ENCODE measurements at places on chromosomes 7 and 10.

DNA sequence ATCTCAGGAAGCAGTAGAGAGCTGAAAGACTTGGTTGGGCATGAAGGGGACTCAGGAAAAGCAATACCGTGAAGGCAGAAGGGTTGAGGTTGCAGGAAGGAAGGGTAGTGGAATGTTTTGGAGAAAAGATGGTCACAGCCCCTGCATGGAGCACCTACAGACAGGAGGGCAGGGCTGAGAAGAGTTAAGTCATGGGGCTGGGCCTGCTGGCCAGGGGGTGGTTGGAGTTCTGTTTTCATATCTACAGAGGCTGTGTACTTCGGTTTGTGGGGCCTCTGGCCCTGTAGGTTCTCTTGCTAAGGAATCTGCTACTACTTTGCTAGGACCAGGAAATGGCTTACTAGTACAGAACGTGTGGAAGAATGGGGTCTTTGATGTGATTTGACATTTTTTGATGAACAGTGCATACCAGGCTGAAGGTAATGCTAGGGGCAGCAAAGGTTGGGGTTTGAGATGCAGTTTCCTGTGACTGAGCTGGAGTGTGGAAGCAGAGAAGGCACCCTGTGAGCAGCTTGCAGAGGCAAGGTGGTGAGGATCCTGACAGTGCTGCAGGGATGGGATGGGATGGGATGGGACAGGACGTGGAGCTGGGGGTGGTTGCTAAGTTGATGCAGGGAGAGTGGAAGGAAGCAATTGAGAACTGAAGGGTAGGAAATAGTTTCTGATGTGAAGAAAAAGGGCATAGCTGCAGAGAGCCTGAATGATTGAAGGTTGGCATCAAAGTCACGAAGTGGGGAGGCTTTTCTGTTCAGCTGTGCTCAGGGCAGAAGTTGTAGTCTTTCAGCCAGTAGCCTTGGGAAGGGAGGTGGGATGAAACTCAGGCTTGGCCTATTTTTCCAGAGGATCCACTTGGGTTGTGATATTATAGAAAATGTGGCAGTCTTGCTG lies 7.8 kb downstream of the RPS24 start:
- DNase-seq, result no peak

DNA sequence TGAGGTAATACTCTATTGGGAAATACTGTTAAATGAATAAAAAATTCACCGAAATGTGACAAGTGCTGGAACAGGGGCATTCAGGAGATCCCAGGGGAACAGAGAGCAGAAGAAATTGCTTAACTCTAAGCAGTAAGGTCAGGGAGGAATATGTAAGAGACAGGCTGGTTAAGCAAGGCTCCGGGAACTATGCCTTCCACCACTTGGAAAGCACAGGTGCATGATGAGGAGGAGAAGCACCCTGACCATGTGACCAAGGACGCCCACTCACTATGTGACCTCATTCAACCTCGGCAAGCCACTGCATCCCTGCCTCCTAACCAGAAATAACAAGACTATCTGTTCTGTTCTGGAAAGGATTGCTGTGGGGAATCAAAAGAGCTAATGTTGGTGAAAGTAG lies 218.4 kb downstream of the ELMO1 start:
- DNase-seq, result peak; percentile 32

GRCh38 chr10:90751107-90751997 lies 106.5 kb downstream of the HTR7 start:
- DNase-seq, result peak; percentile 14

GRCh38 chr7:67671006-67671548 lies 674.4 kb downstream of the TYW1 start:
- DNase-seq, result no peak

DNA sequence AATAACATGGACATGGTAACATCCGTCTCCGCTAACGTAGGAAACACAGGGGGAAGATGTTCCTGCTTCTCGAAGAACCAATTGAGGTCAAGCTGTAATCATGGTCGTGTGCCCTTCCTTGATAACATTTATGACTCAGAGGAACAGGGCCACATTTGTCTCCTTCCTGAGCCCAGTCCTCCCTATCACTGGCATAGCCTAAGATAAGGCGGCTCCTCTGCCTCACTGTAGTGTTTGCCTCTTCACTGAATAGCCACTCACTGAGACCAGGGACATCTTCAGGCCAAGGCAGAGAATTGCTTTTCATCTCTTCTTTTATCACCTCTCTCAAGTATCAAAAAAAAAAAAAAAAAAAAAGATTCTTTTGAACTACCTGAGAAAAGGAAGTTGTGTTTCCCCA lies 5.4 kb upstream of the GRM8 start:
- no peak for DNase-seq

DNA sequence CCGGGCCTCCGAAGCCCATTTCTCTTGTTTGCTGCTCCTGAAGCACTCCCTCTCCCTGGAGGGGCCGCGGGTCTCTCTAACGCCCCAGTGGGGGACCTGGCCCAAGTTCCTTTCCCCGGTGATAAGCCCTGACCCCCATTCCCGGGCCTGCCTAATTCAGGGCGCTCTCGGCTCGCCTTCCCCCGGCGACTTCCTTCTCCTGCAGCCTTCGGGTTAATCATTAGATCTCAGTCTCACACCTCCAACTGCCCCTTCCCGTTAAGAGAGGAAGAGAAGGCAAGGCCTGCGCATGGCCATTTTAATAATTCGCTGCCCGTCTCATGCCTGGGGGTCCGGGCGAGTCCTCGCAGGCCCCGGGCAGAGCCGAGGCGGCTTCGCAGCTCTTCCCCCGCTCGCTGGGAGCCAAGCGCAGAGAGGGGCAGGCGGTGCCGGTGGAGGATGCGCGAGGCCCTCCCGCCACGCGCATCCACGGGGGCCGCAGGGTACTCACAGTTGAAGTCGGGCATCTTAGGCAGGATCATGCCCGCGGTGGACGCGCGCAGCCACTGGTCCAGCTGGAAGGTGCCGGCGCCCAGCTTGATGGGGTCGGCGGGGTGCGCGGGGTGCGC lies 1.2 kb downstream of the MNX1 start:
- DNase-seq, result peak; percentile 66

GRCh38 chr10:132519382-132520176 lies 18.0 kb upstream of the INPP5A start:
- no peak for DNase-seq

GRCh38 chr10:128642023-128642422 lies 515.8 kb upstream of the MKI67 start:
- no peak for DNase-seq

DNA sequence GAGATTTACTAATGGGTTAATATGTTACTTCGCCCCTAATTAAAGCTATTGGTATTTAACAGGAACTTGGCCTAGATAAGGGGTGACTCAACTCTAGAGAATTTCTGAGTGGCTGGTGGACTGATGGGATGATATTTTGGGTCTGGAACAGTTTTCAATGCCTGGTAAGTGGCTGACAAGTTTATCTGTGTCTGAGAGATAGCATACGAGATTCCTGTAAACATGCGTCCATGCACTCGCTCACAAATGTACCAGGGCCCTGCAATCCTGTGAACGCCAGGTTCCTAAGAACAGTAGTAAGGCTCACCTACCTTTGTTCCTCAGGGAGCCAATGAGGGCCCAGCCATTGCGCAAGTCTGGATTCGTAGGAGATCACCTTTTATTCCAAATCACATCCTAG lies 683.8 kb upstream of the ANKRD30A start:
- no peak for DNase-seq

DNA sequence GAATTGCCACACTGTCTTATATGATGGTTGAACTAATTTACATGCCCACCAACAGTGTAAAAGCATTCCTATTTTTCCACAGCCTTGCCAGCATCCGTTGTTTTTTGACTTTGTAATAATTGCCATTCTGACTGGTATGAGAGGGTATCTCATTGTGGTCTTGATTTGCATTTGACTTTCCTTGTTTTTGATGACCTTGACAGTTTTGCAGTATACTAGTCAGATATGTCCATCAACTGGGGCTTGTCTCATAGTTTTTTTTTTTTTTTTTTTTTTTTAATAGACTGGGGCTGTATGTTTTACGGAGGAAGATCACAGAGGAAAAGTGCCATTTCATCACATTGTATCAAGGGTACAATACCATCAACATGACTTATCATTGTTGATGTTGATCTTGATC lies 220.6 kb downstream of the ANK3 start:
- no peak for DNase-seq

DNA sequence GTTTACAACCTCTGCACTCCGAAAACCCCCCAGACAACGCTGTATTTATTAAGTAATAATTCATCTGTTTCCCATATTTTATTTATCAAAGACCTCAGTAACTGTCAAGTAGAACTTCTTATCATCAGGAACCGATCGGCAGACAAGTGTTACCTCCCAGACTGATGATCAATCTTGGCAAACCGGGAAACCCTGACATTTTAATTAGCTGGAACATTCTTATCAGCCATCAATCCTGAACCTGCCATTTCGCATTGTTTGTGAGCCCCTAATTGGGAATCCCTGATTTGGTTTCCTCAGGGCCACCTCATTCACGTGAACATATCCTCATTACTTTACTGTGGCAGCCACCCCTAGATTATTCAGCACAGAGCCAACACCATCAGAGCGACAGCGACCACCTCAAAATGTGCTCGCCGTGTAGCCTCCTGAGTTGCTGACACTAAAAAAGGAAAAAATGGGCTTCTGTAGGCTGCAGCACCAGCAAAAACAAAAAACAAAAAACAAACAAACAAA lies 93.6 kb upstream of the SDK1 start:
- DNase-seq, result no peak

DNA sequence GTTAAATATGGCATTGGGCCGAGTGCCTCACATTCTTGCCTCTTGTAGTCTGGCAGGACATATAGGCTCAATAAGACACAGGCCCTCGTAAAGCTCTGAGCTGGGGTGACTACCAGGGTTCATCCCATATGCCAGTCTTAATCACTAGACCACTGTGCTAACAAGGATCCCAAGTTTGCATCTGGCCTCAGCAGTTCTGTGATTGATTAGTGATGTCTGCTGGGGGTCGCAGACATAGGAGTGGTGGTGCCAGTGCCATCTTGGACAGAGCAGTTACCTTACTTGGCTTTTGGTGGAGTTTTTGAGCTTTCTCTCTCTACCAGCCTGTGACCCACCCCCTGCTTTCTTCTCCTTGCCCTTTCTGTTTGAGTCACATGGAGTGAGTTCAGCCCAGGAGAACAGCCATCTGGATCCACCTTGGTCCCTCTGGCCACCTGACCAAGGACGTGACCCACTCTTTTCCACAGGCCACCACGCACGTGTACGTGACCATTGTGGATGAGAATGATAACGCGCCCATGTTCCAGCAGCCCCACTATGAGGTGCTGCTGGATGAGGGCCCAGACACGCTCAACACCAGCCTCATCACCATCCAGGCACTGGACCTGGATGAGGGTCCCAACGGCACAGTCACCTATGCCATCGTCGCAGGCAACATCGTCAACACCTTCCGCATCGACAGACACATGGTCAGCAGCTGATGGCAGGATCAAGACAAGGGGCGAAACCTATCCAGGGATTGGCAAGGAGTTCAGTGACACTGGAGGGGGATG lies 4.1 kb upstream of the VSIR start:
- no peak for DNase-seq

GRCh38 chr7:41643616-41644015 lies 59.3 kb downstream of the INHBA start:
- DNase-seq, result no peak

DNA sequence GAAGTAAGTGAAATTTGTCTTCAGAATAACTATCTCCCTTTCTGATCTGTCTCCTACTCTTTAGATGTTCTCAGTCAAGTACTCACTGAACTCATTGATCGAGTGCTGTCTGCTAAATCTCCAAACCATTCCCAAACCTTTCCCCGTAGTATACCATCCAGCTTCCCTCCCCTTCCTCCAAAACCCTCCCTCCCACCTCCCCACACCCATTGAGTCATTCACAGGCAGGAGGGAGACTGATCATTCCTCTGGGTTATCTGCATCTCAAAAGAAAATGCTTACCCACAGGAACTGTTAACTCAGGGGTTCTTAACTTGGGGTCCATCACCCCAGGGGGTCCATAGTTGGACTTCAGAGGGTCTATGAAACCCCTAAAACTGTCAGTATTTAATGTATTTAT lies 37.4 kb downstream of the GOT1 start:
- DNase-seq, result no peak

- no peak for DNase-seq
Measured at GRCh38 chr10:65798133-65798532, 1127.7 kb upstream of the LRRTM3 start.

DNA sequence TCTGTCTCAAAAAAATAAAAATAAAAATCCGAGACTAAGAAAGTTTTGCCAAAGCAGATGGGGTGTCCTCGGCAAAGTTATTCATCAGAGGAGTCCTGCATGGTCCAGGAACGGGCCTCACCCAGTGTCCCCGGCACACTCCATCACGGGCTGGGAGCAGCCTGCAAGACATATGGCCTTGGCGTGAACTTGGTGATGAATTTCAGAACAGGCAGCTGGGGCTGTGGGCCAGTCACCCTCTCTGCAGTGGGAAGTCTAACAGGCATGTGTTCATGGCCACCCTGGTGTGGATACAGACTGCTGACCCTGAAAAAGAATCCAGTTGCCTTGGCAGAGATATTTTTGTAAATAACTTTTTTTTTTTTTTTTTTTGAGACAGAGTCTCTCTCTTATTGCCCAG lies 34.7 kb downstream of the NPTX2 start:
- DNase-seq, result no peak

- peak; percentile 38 for DNase-seq
Measured at GRCh38 chr7:36604806-36605205, 119.5 kb downstream of the AOAH start.

GRCh38 chr10:32048282-32048681 lies 7.9 kb downstream of the KIF5B start:
- no peak for DNase-seq

- no peak for DNase-seq
Measured at GRCh38 chr7:13989949-13990305, 461 bp upstream of the ETV1 start.

DNA sequence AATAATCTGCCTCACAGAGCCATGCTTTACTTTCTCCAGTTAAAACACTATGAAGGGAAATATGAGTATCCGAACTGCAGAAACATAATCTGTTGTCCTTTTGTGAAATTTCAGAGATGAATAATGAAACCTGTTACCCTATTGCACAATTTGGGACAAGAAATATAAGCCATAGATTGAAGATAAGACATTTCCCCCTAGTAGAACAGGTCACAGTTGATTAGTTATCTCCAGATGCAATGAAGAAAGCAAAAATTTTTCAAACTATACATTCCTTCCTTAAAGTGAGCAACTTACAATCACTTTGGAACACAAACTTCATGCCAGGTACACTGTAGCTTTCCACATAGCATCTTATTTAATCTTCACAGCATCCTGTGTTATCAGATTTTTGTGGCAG lies 2.3 kb upstream of the CHN2 start:
- no peak for DNase-seq
